ENCODE measurements at places on chromosomes 2 and 18.

GRCh38 chr2:68287580-68288441 lies 31.9 kb downstream of the CNRIP1 start:
- peak; percentile 71 for DNase-seq

DNA sequence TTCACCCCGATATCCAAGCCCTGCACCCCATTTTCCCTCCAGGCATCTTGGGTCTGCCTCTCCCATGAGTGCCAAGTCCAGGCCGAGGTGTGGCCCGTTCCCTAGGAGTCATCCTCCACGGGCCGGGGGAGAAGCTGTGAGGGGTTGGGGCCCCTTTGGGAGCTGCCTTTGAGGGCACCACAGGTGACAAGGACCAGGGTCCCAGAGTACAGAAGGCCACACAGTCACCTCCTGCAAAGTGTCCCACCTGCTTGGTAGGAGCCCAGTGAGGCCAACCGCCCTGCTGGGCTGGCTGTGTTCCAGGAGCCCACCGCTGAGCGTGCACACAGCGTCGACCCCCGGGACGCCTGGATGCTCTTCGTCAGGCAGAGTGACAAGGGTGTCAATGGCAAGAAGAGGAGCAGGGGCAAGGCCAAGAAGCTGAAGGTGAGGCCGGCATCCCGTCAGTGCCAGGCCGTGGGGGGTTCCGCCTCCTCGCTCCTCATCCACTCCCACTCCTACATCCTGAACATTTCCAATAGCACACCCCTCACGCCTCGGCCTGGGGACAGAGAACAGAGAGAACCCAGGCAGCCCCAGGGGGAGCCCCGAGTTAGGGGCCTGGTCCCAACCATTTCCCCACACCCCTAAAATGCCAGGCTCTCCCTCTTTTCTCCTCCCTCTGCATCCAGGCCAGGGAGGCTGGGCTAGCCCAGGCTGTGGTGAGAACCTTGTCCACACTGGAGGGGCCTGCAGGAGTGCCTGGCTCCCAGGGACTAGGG lies 2.7 kb downstream of the ERFE start:
- no peak for DNase-seq

GRCh38 chr18:38747153-38747552 lies 1181.6 kb upstream of the CELF4 start:
- DNase-seq = peak; percentile 41

DNA sequence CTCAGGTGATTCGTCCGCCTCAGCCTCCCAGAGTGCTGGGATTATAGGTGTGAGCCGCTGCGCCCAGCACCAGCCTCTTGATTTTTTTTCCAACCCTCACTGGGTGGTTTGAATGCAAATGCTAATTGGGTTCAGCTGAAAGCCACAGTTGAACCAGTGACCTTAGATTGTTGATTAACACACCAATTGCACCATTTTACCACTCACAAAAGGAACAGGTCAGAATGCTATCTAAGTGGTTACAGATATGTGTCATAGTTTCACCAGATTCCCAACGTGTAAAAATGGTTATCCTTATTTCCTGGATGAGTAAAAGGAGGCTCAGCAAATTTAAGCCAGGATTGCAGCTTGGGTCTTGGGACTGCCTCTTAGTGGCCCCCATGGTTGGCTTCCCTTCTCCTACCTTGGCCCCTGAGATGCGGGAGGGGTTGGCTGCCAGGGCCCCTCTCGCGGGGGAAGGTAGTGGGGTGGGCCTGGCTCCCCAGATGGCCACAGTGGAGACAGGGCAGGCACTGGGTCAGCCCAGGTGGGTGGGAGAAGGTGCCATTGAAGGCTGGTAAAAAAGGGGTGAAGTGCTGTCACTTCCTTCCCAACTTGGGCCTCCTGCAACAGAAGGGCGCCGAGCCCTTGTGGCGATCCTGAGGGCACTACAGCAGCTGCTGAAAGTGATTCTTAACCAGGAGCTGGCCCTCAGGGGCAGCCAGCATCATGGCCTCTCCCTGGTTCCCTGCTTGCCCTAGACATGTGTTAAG lies 164.9 kb upstream of the HAAO start:
- DNase-seq = peak; percentile 92

GRCh38 chr18:62981566-62981965 lies 266.2 kb downstream of the PHLPP1 start:
- peak; percentile 33 for DNase-seq

DNA sequence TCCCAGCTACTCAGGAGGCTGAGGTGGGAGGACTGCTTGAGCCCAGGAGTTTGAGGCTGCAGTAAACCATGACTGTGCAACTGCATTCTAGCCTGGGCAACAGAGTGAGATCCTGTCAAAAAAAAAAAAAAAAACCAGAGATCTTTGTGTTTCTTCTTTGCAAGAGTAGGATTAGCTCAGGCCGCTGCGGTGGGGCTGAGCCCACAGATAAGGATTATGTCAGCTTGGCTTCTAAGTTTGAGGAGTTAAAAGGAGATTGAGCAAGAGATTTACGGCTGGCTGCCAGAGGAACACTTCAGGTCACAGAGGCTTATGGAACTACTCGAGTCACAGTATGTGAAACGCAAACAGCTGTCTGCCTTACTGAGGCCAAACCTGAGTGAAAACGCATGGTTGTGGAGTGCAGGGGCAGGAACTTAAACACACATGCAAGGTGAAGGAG lies 146.7 kb upstream of the L3MBTL4 start:
- peak; percentile 94 for DNase-seq

DNA sequence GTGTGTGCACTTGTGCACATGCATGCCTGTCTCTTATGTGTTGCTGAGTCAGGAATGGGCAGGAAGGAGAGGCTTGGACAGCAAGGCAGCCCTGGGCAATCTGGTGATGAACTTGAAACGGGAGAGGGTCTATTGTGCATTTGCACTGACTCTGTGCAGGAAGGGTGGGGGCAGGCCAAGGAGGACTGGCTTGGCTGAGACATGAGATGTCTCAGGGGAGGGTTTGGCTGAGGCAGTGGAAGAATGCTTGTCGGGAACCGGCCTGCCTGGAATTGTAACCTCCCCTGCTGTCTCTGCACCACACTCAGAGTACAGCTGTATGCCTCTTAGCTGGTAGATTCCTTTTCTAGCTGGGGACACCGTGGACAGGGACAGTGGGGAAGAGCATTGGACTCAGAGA lies 176.1 kb upstream of the TNP1 start:
- DNase-seq = no peak

DNA sequence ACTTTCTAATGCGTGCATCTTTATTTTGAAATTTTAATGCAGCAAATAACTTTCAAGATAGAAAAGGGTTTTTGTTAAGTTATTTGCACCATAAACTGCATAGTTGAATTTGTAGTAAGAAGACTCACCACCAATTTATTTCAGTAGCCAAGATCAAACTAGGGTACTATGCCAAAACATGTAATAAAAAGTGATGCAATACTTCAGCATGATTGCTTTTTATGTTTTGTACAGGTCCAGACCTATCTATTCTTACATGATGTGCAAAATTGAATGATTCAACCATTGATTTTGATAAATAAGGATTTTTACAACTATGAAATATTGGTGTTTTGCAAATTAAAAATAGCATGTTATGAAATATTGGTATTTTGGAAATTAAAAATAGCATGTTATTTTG lies 26.7 kb downstream of the AGPS start:
- DNase-seq = no peak

DNA sequence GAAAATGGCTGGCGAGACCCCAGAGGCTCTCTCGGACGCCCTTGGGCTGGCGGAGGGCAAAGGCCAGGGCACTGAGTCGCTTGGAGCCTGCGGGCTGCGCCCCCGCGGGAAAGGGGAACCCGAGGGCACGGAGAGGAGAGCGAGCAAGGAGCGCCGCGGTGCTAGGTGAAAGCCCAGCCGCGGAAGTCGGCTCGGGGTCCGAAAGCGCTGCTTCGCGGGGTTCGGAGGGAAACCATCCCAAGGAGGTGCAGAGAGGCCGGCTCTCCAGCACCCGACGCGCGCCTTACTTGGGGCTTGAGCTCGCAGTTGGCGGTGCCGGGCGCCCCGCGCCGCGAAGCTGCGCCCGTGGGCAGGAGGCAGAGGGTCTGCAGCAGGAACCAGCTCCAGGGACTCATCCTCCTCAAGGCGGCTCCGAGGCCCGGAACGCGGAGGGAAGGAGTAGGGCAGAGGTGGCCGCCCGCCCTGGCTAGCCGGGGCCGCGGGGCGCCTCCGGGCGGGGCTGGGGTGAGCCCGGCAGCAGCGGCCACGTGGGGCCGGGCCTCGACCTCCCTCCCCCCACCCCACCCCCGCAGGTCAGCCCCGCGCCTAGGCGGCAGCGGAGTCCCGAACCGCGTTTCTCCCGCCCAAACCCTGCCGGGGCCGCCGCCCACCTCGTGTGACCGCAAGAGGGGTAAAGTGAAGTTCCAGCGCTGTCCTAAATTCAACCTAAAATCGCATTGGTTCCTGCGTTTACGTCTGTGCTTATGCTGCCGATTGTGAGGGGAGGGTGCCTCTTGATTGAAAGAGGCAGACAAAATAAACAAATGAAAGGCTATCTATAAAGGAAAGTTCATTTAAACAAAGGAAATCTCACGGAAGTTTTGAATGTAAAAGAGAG lies at the start of gene TRABD2A:
Gene TRABD2A, minus strand, starts transcription at position 440 of the 877 bp plus-strand sequence. Its CDS starts 45 bp downstream, at position 395.
- DNase-seq = no peak

DNA sequence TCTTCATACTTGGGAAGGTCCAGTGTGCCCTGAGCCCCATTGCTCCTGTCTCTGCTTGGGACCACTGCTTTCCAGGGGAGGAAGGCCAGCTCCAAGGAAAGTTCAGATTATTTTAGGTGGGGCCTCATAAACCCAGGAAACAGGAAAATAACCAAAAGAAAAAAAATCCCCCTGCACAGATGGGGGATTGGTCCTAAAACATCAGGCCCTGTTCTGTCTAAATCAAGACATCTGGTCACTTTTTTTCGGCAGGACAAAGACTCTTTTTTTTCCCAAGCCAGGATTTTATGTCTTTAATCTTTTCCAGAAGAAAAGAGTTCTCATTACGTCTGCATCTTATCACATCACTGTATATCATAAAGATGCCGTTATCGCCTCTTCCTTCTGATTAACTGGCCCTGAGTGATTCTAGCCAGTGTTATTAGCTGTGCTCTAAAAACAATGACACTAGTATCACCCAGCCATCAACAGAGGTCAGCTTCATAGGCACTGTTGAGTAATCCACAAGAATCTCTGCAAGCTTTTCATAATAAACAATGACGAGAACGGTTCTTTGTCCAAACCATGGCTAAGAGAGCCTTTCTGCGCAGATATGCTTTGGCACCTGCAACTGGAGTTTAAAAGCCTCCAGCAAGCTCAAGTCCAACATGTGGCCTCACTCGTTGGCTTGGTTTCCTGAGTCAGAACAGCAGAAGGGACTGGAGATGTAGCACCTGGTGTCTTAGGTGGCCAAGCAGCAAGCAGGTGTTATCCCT lies 138.2 kb downstream of the VAPA start:
- DNase-seq = no peak

DNA sequence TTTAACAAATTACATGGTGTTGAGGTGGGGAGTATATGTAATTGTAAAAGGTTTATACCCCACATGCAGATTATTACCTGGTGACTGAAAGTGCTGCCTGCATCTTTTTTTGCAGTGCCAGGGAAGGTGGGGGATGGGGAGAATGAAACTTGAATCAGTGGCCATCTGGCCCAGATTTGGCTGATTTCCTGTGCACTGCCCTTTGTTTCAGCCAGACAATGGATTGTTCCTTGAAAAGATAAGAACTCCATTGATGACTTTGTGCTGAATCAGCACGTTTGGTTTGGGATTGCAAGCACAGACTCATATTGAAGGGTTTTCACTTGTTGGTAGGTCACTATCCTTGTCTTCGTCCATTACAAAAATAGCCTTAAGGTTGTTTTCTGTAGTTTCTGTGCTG lies 20.9 kb downstream of the GREB1L start:
- no peak for DNase-seq

DNA sequence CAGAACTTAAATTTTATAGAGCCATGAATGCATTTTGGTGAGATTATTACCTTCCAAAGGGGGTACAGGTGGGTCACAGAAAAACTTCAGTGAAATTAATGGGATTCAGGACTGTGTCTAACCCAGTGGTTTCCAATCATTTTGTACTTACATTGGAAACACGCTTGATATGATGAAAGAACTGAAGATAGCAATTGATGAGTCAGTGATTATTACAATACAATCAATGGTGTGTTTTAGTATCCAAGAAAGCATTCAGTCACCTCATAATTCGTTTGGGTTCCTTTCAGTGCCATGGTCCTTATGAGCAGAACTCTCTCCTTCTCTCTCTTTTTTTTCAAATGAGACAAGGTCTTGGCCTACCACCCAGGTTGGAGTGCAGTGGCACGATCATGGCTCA lies 66.5 kb upstream of the IGFBP5 start:
- no peak for DNase-seq

DNA sequence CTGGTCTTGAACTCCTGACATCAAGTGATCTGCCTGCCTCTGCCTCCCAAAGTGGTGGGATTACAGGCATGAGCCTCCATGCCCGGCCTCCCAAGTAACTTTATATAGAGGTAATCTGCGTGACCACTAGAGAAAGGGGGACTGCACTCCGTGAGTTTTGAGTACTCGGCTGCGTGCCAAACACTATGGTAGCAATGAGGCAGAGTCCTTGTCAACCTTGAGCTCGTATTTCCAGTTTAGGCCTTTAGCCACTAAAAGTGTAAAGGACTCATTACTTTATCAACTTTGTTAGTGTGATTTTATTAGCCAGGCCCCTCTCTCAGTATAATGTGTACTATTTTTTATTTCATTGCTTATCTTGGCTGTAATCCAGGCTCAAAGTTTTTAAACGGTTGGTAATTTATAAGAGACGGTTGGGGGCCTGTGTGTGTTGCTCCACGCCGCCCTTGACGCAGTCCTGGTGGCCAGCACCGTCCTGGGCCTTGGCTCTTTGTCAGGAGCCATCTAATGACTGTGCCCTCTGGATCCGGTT lies 56.2 kb downstream of the ZCCHC2 start:
- DNase-seq = no peak

- DNase-seq = no peak
These were observed 133.6 kb downstream of the PRPF40A start for GRCh38 chr2:152583512-152584229.

- no peak for DNase-seq
These were observed 28.5 kb upstream of the FAHD2A start for GRCh38 chr2:95374029-95374428.

DNA sequence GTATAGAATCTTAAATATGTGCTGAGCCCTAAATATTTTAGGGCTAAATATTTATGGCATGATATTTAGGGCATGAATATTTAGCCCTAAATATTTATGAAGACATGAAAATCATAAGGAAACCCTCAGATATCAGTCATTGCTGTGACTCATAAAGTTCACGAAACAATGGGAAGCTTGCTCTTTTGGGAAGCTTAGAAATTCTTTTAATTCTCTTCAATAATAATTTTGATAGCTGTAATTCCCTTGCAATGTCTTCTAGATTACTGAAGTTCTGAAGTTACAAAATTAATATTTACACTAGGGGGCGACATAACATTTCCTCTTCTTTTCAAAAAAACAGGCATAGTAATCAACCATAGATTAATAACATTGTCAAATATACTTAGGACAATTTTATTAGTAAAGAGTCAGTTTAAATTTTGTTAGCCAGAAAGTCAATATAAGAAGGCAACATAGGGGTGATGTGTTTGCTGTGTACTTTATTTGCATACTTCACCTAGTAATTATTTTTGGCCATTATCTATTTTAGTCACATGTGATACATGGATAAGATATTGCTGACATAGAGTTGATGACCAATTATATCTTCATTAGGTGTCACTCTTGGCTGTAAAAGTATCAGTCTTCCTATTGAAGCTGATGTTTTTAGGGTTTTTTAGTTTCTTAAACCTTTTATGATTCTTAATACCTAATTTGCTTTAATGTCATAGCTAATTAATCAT lies 13.2 kb downstream of the ZNF804A start:
- DNase-seq = peak; percentile 43

Measured in MV-4-11 (cell line).